Omental fat pad (tissue), 4 donors: ENCODE measurements at places on chromosomes 3 and 15.

- no peak for DNase-seq
These were observed 7.4 kb downstream of the HMCES start for GRCh38 chr3:129286081-129286480.

DNA sequence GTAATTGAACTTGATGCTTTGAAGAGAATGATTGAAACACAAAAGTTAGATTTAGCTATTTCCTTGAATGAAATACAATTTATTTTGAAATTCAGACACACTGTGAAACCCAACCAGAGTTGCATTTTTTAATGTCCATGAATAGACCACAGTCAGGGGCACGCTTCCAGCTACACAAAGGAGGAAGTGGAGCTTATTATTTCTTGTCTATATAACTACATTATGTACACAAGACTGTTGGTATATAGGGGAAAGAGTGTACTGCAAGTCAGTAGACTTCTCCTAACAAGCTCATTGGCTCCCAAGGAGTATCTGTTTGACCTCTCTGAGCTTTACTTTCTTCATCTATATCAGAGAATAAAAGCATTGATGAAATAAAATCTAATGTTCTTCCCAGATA is 326.2 kb downstream of the RYR3 start:
- no peak for DNase-seq

DNA sequence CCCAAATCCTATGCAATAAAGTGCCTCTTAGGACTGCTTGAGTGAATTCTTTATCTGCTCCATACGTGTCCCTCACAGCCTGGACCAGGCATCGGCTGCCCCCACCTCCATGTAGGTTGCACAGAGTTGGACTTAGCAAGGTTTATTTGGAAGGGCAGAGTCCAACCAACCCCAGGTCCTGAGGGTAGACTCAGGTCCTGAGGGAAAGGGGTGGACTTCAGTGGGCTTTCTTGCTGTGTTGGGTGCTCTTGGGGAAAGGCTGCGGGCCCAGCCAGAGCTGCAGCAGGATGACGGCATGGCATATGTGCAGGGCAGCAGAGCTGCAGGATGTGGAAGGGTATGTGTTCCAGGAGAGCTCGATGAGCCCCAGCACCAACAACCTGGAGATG is 6.5 kb downstream of the ALG3 start:
- no peak for DNase-seq

GRCh38 chr15:71777216-71777943 is 33.0 kb upstream of the NR2E3 start:
- DNase-seq, result no peak

DNA sequence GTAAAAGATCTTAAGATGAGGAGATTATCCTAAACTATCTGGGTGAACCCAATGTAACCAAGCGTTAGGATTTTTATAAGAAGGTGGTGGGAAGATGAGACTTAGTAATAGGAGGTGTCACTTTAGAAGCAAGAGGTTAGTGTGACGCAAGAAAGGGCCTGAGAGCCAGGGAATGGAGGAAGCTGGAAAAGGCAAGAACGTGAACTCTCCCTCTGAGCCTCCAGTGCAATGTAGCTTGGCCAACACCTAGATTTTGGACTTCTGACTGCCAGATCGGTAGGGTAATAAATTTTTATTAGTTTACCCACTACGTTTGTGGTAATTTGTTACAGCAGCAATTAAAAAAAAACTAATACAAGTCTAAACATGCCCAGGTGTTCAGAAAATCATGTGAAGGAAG is 20.8 kb upstream of the CNTN6 start:
- DNase-seq, result no peak

DNA sequence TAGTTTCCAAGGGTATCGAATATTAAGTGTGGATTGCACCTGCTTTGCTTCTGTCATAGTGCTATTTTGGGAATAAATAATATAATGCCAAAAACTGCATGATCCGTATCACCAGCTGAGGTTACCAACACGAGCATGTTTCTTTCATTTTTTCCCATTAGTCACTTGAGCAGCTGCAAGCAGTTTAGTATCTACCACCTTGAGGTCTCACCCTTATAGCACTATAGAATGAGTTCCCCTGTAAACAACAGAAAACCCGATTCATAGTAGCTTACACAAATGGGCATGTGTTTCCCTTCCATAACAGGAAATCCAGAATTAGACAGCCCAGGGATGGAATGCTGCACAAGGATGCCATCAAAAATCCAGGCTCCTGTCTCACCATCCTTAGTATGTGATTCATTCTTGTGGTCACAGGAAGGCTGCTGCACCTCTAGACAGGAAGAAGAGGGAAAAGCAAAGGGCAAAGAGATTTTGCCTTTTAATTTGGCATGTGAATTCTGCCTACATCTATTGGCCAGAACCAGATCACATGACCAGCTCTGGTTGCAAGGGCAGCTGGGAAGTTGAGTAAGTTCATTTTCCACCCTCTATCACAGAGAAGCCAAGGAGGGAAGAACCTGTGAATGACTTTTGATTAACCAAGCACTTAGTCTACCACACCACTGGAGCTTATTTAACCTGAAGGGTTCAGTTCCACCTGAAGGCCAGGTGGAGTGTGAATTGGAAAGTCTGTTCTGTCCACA is 91.3 kb upstream of the SLC25A36 start:
- no peak for DNase-seq

DNA sequence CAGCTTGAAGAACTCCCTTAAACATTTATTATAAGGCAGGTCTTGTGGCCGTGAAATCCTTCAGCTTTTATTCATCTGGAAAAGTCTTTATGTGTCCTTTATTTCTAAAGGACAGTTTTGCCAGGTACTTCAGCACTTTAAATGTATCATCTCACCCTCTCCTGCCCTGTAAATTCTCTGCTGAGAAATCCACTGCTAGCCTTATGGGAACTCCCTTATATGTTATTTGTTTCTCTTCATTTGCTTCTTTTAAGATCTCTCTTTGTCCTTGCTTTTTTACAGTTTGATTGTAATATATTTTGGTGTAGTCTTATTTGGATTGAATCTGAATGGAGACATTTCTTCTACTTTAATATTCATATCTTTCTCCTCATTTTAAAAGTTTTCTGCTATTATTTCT is 86.7 kb upstream of the RBMS3 start:
- no peak for DNase-seq

- DNase-seq, result no peak
These were observed 842 bp downstream of the PCCB start for GRCh38 chr3:136250903-136251460.

GRCh38 chr15:101156509-101157159 is 95.2 kb downstream of the CHSY1 start:
- DNase-seq, result no peak

DNA sequence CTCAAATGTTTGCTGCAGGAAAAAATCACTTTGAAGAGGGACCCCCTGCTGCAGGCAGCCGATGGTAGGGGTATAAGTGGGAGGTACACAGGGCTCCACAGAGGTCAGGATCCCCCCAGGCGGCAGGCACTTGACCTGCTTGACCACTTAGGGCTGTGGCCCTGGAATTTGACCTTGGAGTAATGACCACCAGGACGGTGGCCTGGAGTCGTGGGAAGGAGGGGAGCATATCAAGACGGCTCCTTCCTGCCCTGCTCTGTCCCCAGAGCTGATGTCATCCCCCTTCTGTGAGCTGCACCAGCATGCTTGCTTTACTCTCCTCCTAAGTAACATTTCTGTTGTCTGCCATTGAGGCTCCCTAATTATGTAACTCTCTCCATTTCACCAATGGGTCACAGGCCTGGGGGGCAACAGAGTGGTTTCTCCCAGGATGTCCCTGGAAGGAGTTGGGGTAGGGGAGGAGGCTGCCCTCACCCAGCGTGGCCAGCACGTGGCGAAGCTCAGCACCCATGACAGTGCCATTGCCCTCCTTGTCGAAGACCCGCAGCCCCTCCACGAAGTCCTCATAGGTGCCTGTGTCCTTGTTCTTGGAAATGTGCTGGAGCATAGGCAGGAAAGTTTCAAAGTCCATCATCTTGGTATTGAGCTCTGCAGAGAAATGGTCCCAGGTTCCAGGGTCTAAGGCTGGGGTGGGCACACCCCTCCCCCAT is 4.1 kb downstream of the MYL3 start:
- no peak for DNase-seq

DNA sequence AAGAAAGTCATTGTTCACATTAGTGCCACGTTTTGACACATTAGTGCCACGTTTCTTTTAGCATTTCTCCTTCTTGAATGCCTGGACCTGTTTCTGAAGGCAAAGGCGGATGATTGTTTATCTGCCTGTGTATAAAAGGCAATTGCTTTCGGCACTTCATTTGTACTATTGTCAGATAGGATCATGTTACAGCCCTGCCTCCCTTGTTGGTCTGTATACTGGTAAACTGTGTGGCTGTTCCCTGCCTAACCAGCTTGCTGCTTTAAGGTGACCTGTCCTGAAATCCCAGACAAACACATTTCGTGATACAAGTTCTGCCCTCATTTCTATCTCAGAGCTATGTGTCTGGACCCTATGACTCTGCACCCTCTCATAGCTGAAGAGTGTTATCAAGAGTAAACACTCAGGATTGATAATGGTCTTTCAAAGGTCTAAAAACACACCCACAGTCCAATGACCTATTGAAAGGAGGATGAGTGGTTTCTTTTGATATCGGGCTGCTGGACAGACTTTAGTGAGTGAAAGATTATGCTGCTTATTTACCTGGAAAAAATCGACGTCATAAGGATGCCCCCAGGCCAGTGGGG is 276.3 kb upstream of the MCTP2 start:
- no peak for DNase-seq

DNA sequence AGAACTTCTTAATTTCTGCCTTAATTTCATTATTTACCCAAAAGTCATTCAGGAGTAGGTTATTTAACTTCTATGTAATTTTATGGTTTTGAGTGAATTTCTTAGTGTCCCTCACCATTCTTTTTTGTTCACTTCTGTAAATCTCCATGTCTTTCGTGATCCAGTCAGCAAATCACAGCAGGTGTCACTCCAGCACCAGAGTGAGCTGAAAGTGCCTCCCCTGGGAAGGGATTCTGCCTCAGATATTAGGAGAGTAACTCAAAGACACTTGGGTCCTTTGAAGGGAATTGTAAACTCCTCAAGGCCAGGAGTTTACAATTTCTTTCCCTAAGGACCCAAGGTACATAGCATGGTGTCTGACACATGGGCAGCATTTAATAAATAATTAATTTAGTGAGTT is 207.6 kb upstream of the AZI2 start:
- DNase-seq, result no peak

- DNase-seq, result no peak
These were observed 292.1 kb downstream of the LSAMP start for GRCh38 chr3:116153174-116153573.

- DNase-seq, result no peak
These were observed 8.8 kb downstream of the NECTIN3 start for GRCh38 chr3:111080413-111080812.

DNA sequence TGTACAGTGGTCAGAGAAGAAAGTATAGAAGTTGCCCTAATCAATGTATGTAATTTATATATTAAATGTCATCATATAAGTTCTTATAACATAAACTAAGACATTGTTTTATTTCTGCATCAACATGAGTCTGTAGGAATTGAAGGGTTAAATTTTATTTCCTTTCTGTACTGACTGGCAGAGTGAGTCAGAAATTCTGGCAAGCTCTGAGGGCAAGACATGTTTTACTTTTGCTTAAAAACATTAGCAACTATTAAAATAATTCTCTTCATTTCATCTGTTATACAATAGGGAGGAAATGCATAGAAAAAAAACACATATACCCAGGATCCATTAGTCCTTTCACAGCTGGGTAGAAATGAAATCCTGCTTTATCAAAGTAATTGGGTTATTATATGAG is 171.4 kb upstream of the ALCAM start:
- no peak for DNase-seq

GRCh38 chr3:122377975-122378374 is 5.1 kb downstream of the MIX23 start:
- no peak for DNase-seq

- DNase-seq, result peak; percentile 35
These were observed 28.1 kb downstream of the ZNF589 start for GRCh38 chr3:48268936-48269561.

DNA sequence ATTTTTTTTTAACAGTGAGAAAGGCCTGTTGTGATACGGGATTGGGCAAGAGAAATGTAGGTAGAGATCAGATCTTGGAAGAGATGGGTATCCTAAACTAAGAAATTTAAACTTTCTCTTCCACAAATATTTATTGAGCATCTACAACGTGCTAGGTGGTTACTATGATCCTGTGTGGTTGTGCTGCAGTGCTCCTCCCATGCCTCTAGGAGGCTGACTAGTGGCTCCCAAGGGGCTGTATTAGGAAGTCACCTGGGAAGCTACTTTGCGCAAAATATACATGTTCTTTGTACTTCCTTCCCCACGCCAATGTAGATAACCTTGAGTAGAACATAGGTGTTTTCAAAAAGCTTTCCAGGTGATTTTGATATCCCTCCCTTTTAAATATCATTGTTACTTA is 27.2 kb downstream of the USP3 start:
- DNase-seq, result no peak

GRCh38 chr15:69163141-69163669 is 2.8 kb downstream of the GLCE start:
- no peak for DNase-seq
